ENCODE measurements at places on chromosomes 7 and 10.
A peak's percentile ranks its signal among the peaks of the same experiment; 100 is the strongest.

DNA sequence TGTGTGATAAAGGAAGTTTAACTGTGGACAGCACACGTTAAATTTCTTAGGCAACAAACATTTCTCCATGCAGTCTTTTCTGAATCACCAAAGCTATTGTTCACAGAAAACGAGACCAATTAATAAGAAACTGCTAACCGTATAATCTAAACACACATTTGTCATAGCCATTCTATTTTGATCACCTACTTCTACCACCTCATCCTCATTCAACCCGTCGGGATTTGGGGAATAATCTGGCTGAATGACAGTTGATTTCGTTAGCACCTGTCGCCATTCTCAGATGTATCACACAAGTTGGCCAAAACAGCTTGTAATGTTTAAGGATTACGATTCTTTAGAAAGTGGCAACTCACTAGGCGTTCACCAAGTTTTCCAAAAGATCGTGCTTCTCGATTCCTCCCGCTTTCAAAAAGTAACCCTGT lies 1.2 kb downstream of the EZH2 start:
- no peak for DNase-seq

- DNase-seq = no peak
Measured at GRCh38 chr10:68139448-68140272, 30.4 kb downstream of the MYPN start.

DNA sequence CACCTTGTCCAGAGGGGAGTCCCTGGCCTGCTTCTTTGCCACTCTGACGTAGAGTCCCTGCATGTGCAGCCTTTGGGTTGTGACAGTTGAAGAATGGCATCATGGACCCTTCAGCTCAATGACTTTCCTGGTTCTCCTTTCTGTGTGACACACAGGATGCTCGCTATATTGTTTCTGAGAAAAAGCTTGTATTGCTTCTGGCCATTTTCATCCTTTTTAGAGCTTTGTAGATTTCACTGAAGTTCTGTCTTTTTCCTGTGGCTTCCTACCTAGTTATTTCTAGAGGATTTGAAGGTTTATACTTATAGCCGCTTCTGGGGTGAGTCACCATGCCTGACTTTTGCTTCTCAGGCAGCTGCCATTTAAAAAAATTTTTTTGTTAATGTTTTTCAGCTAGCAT lies 27.0 kb downstream of the SND1 start:
- no peak for DNase-seq

GRCh38 chr10:103781329-103782061 lies 73.9 kb downstream of the SH3PXD2A start:
- no peak for DNase-seq

DNA sequence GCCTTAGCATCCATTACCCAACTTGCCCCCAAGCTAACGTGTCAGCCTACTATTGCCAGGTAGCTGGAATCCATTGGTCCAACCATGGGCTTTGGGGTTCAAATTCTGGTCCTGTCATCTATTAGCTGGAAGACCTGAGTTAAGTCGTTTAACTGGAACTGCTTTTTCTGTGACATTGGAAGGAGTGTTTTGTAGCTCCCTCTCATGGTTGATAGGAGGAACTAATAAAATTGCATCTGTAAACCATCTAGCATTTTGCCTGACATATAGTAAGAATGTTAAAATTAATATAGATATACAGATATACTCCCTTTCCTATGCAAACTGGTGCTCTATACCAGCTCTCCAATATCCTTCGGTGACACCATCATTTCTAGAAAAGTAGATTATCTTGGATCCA lies 23.8 kb upstream of the SLF2 start:
- no peak for DNase-seq

DNA sequence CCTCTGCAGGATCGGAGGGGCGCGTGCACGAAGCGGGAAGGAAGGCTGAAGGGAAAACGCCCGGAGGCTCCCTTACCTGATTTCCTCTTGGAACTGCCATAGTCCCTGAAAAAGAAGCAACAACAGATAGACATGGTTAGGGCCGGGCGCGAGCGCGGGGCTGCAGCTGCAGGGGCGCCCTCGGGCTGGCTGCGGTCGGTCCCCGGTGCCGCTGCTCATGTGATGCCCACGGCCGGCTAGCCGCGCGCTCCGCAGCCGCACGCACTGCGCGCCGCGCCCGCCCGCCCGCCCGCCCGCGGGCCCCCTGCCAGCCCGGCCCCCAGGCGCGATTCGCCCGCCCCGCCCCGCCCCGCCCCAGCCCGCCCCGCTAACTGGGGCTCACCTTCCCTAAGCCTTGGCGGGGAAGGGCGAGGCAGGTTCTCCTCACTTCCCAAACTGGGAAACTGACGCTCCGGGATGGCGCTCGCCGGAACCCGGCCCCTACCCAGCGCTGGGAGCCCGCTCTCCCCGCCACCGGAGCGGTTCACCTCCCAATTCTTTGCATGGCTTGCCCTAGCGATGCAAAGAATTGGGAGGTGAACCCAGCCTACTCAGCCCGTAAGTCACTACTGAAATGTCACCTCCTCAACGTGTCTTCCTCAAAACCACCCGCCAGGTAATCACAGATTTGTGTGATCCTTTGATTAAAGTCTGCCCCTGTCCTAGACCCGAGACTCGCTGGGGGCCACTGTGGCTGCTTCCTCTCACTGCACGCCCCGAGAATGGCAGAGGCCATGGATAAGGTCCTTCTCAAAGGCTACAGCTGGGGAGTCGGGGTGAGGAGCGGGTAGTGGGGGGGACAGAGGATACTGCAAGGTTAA lies 162.2 kb downstream of the SH3PXD2A start:
- DNase-seq = no peak

- no peak for DNase-seq
Measured at GRCh38 chr7:47813620-47814260, 134.5 kb downstream of the PKD1L1 start.

- peak; percentile 11 for DNase-seq
Measured at GRCh38 chr7:77799078-77799964, 748 bp downstream of the PHTF2 start.

- no peak for DNase-seq
Measured at GRCh38 chr10:63021225-63021624, 111.9 kb upstream of the NRBF2 start.

DNA sequence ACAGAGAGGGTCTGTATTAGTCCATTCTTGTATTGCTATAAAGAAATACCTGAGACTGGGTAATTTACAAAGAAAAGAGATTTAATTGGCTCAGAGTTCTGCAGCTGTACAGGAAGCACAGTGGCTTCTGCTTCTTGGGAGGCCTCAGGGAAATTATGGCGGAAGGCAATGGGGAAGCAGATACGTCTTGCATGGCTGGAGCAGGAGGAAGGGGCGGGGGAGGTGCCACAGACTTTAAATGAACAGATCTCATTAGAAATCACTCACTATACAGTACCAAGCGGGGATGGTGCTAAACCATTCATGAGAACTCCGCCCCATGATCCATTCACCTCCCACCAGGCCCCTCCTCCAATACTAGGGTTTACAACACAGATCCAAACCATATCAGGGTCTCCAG lies 3.7 kb upstream of the CALU start:
- DNase-seq = no peak

DNA sequence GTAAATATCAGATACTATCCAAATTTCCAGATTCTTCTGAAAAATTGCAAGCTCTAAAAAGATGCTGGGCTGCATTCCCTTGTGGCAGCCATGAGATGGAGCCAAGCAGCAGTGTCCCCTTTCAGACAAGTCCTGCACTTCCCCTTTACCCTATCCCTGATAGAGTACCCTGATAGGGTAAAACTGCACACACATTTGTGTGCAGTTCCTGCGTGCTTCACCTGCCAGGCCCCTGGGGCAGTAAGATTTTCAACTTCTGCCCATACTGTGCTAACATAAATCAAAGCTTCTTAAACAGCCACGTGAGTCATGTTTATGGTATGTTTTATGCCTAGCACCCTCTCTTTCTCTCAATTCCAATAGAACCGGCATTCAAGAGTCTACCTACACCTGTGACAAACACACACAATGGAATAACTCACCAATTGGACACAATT lies 52.2 kb downstream of the IFIT5 start:
- DNase-seq = no peak

DNA sequence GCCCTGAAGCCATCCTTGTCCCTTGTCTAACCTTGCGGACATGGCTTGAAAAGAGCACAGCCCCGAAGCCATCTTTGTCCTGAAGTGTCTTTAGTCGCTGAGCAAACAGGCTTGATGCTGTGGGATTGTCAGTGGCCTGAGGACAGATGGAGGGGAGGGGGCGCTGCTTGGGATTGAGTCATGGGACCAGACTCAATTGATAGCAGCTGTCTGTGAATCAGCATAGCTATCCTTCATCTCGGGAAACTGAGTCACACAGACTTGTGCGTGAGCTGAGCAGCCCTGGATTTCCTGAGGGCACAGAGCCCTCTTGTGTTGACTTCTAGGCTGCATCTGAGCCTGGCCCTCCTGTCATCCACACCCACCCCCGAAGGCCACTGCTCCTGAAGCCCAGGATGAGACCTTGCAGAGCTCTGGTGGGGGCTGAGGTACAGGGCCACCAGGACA lies 14.4 kb downstream of the MYO1G start:
- no peak for DNase-seq

DNA sequence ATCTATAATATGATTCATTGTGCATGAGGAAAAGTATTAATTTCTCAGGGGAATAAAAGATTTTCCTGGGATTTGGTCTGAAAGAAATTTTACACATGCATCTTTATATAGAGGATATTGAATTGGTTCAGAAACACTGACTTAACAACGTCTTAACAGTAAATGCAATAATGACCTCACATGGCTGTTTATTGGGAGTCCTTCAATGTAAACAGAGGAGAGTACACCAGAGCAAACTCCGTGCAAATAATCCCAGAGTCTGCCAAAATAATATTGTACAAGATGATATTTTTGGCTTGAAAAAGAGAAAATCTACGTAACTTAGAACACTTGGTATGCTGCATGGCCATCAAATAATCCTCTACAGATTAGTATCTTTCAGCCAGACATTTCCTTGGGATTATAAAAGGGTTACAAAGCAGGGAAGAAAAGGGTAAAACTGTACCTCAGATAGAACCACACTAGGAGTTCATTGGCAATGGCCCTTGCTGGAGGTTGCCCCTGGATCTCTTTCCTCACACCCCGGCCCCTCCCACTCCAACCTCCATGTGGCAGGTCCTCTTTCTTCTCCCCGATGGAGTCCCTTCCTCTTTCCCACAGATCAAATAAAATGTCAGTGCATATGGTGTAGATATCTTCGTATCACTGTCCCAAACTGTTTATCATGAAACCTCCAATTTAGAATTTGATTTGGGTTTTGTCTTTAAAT lies 196.4 kb downstream of the EVX1 start:
- DNase-seq = no peak

- DNase-seq = no peak
Measured at GRCh38 chr7:2939193-2939885, 95.2 kb upstream of the GNA12 start.

GRCh38 chr10:4838743-4839142 lies 12.7 kb downstream of the AKR1E2 start:
- no peak for DNase-seq

- DNase-seq = no peak
Measured at GRCh38 chr7:4809666-4810065, 34.2 kb downstream of the AP5Z1 start.

- DNase-seq = peak; percentile 16
Measured at GRCh38 chr10:102196893-102197292, 29.2 kb upstream of the ELOVL3 start.

- no peak for DNase-seq
Measured at GRCh38 chr10:97590082-97590747, 694 bp downstream of the C10orf62 start.

DNA sequence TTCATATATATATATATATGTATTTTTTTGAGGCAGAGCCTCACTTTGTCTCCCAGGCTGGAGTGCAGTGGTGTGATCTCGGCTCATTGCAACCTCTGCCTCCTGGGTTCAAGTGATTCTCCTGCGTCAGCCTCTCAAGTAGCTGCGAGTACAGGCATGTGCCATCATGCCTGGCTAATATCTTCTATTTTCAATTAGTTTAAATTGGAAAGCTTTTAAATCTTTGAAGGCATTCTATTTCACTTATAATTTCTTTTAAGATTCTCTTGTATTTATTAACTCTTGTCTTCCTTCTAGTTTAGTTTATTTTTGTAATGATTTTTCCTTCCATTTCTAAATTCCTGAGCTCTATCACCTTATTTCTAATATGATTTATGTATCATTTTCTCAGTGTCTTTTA lies 71.2 kb downstream of the TPST1 start:
- no peak for DNase-seq

- DNase-seq = no peak
Measured at GRCh38 chr10:61059636-61060035, 115.7 kb upstream of the RHOBTB1 start.

- DNase-seq = no peak
Measured at GRCh38 chr7:157727964-157728615, 391.3 kb downstream of the DNAJB6 start.

- no peak for DNase-seq
Measured at GRCh38 chr7:6242561-6242960, 29.9 kb downstream of the CYTH3 start.

DNA sequence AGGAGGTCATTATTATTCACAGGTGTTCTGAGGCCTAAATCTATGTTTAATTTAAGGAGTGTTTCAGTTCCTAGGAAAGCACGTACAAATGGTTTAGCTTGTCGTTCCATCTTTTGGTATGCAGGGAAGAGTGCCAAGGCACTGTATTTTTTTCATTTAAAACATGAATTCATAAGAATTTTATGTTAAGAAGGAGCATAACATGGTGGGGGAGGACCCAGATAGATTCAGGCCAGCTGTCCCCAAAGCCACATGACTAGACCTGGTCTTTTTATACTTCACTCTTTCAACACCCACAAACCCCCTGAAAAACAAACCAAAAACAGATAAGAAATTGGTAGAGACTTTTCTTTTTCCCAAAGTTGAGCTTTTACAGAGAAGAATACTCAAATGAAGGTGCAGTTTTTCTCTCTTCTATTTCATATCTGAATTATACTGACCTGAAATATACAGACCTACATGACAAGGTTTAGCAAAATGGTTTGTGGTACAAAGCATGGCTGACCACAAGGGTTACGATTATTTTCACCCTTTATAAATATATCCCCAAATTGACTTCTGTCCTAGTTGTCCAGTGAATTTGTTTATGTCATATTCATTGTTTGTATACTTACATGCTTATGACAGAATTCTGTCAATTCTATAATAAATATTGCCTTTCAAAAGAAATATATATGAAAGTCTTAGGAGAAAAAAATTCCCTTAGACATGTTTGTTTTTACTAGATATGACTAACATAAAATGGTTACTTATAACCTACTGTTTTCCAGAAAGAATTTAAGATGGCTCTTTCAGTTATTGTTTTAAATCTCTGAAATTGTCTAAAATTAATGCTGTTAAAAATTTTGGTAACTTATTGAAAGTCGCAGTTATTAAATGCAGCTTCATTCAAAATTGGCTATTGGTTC lies 71.3 kb downstream of the AP3M1 start:
- DNase-seq = no peak

- DNase-seq = peak; percentile 38
Measured at GRCh38 chr10:79285315-79286197, 61.7 kb upstream of the PPIF start.

GRCh38 chr7:36217211-36217960 lies 64.3 kb downstream of the EEPD1 start:
- no peak for DNase-seq

- DNase-seq = no peak
Measured at GRCh38 chr10:83007510-83007909, 1131.8 kb upstream of the GHITM start.

All from stimulated activated CD4-positive, alpha-beta T cell treated with anti-CD3 and anti-CD28 coated beads, Interleukin-15, amount 100 ng/mL, for 48 hours (primary cell).